ENCODE measurements at places on chromosomes 7 and 10. TPM values are rescaled to one million over a fixed set of nuclear protein-coding genes. Genes with fewer than 3 reads are reported as not detected.

The SGPL1 gene
- 64.4 TPM for total RNA-seq

The SLC26A4 gene
- 0.78 TPM for total RNA-seq

The CUZD1 gene
- total RNA-seq, result 1.8 TPM

The PNLIP gene
- total RNA-seq, result not detected

The PCLO gene
- total RNA-seq, result not detected

The ADRB1 gene
- 0.50 TPM for total RNA-seq

The ACSM6 gene
- not detected for total RNA-seq

The SPDYE5 gene
- total RNA-seq, result not detected

The TRIM74 gene
- 0.63 TPM for total RNA-seq

The PTF1A gene
- not detected for total RNA-seq

The AKR1C4 gene
- total RNA-seq, result not detected

The FBXL13 gene
- 0.62 TPM for total RNA-seq

The VENTX gene
- total RNA-seq, result not detected

The MAGI2 gene
- 0.33 TPM for total RNA-seq

The GALNT17 gene
- not detected for total RNA-seq

The OPALIN gene
- not detected for total RNA-seq

The AKR1C3 gene
- total RNA-seq, result not detected

The CPEB3 gene
- 2.1 TPM for total RNA-seq

The ENTPD7 gene
- 8.3 TPM for total RNA-seq

The IQUB gene
- not detected for total RNA-seq
